Stimulated activated CD8-positive, alpha-beta memory T cell treated with anti-CD3 and anti-CD28 coated beads, Interleukin-7, amount 100 ng/mL, for 4 hours (primary cell): ENCODE measurements at places on chromosomes 1 and 21.

DNA sequence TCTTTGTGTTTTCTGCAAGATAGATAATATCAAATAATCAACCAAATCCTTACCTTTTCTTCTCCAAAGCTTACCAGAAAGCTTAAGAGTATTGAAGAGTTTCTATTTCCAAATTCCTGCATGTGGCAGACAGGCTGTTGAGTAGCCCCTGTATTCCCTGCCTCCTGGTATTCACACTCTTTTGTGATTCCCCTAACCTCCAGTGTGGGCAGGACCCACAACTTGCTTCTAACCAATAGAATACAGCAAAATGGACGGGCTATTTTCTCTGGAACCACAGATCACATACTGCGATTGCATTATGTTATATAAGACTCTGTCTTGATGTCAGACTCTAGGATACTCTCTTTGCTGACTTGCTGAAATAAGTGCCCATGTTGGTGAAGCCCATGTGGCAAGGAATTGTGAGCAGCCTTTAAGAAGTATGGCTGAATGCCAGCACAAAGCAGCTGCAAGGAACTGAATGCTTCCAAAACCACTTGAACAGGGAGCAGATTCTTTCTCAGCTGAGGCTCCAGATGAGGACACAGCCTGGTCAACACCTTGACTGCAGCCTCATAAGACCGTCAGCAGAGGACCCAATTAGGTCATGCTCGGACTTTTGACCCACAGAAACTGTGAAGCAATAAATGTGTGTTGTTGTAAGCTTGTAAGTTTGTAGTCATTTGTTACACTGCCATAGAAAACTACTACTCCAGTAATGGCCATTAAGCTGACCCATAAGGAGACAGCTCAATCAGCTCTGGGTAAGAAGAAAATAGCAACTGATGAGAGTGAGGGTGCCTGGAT lies 47.9 kb upstream of the PLXNA2 start:
- no peak for DNase-seq

- no peak for DNase-seq
Observed at GRCh38 chr1:53689736-53690326, 49.1 kb downstream of the GLIS1 start.

- no peak for DNase-seq
Observed at GRCh38 chr1:23930861-23931490, 17.8 kb upstream of the CNR2 start.

- DNase-seq, result no peak
Observed at GRCh38 chr1:167551362-167551761, 2.2 kb downstream of the CREG1 start.

GRCh38 chr1:7407980-7408770 lies 362.9 kb upstream of the VAMP3 start:
- no peak for DNase-seq
